ENCODE measurements at places on chromosomes 11 and 22. TPM values are rescaled to one million over a fixed set of nuclear protein-coding genes. Genes with fewer than 3 reads are reported as not detected.

The FJX1 gene
- 3.6 TPM for total RNA-seq

GRCh38 chr22:32482708-32483107 lies 8.1 kb downstream of the FBXO7 start:
- H3K36me3 ChIP-seq: peaks cover 10% of the 10 kb centered on the region
- H3K27me3 ChIP-seq: no peaks in the 10 kb centered on the region
- peaks cover under 1% of the 10 kb centered on the region for H3K4me1 ChIP-seq
- H3K27ac ChIP-seq: no peak overlapping the region
- no peak overlapping the region for H3K4me3 ChIP-seq
- no peak for DNase-seq

- no peak overlapping the region for H3K4me3 ChIP-seq
- H3K27me3 ChIP-seq: no peaks in the 10 kb centered on the region
- no peak for DNase-seq
- H3K27ac ChIP-seq: no peak overlapping the region
Observed at GRCh38 chr11:130465263-130465662, 16.8 kb downstream of the ADAMTS15 start.

- H3K4me3 ChIP-seq: peak overlapping the region; percentile 99
- no peaks in the 10 kb centered on the region for H3K27me3 ChIP-seq
- no peaks in the 10 kb centered on the region for H3K36me3 ChIP-seq
- no peak for DNase-seq
- peak overlapping the region; percentile 92 for H3K27ac ChIP-seq
- H3K4me1 ChIP-seq: peaks cover 3% of the 10 kb centered on the region
Observed at GRCh38 chr22:32476281-32477195, 1.9 kb downstream of the FBXO7 start.

- no peaks in the 10 kb centered on the region for H3K27me3 ChIP-seq
- H3K4me1 ChIP-seq: peaks cover 17% of the 10 kb centered on the region
- H3K27ac ChIP-seq: peak overlapping the region; percentile 42
- peaks cover 8% of the 10 kb centered on the region for H3K36me3 ChIP-seq
- no peak for DNase-seq
- no peak overlapping the region for H3K4me3 ChIP-seq
Observed at GRCh38 chr11:82995754-82996398, 75.8 kb downstream of the RAB30 start.

DNA sequence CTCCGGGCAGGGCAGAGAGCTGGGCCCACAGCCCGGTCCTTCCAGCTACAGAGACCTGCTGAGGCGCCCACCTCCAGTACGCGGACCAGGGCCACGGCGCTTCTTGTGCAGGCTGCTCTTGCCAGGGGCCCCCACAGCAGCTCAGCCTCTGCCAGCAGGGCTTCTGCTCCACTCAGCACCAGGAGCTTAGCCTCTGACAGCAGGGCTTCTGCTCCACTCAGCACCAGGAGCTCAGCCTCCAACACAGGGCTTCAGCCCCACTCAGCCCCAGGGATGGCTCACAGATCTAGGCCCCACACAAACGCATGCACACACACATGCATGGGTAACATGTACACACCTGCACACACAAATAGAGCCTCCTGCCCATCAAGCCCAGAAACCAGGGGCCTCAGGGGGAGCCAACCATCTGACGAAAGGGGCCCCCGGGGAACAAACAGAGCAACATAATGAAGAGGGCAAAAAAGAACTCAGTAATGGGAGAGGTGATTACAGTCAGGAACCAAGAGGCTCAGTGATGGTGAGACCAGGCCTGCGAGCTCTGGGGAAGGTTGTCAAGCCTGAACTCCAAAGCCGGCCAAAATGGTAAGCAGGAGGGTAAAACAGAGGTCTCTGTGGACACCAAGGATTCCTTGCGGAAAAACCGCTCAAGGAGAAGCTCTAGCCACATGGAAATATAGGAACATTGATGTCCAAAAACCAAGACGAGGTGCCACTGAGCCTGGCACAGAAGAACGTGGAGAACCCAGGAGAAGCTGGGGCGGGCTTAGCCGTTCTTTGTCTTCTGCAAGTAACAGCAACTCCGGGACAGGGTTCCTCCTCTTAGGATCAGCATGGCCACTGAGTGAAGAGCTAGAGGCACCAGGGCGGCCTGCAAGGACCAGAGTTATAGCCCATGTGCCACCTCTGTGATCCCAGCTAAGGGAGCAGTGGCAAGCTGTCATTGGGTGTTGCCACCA lies 46.5 kb downstream of the GNB1L start:
- H3K4me3 ChIP-seq: no peak overlapping the region
- H3K27ac ChIP-seq: no peak overlapping the region
- no peaks in the 10 kb centered on the region for H3K27me3 ChIP-seq

DNA sequence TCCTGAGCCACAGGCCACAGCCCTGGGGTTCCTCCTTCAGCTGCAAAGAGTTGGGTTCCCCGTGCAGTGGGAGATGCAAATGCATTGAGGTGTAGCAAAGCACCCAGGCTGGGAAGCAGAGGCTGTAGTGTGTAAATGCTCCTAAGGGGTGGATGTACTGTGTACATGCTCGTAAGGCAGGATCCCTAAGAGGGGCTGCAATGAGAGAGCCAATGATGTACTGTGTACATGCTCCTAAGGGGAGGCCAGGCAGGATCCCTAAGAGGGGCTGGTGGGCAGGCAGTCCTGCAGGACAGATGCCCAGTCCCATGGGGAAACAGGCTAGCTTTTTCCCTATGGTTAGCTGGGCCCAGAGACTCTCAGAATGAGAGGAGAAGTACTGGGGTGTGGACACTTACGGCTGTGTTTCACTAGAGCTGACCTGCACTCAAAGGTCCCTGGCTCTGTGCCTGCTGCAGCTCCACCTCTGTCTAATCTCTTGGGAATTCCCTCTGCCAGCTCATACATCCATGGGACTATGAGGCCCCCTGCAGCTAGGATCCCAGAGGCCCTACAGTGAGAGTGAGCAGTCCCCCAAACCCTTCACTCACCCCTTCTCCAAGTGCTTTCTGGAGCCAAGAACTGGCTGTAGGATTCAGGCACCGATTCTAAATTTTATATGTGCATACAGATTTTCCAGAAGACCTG lies 261.9 kb upstream of the LUZP2 start:
- H3K4me1 ChIP-seq: no peaks in the 10 kb centered on the region
- H3K27me3 ChIP-seq: no peaks in the 10 kb centered on the region
- H3K36me3 ChIP-seq: no peaks in the 10 kb centered on the region
- no peak for DNase-seq
- no peak overlapping the region for H3K27ac ChIP-seq
- H3K4me3 ChIP-seq: no peak overlapping the region

DNA sequence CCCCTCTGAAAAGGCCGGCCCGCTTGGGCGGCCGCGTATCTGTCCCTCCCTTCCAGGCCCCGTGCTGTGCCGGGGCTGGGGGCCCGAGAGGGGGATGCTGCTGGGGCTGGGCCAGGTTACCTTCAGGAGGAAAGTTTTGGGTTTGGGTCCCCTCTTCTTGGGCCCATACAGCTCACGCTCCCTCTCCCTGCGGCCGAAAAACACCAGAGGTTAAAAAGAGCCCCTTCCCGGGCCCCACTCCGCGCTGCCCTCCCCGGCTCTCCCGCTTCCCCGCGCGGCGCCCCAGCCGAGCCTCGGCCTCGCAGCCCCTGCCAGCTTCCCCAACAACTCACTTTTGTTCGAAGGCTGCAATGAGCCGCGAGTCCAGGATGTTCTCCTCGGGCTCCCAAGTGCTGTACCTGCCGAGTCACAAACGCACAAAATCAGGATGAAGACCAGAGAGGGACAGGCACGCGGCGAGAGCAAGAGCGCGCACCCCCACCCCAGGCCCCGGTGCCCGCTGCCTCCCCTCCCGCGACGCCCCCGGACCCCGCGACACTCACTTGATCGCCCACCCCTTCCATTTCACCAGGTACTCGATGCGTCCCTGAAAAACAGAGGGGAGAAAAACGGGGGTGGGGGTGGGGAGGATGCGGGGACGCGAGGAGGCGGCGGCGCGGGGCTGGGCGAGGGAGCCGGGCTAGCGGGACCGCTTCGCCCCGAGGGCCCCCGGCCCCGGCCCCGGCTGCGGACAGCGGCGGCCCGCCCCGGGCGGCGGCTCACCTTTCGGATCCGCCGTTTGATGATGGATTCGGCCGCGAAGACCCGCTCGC lies 450 bp downstream of the CBX6 start:
- H3K27ac ChIP-seq: peak overlapping the region; percentile 94
- no peaks in the 10 kb centered on the region for H3K4me1 ChIP-seq

Measured in tibial nerve (tissue), 4 donors.